ENCODE measurements at places on chromosomes 6 and 20.

GRCh38 chr6:5103250-5103649 is 18.1 kb downstream of the PPP1R3G start:
- DNase-seq: no peak

- DNase-seq: no peak
These were observed 171.3 kb upstream of the NT5E start for GRCh38 chr6:85278466-85279035.

- DNase-seq: no peak
These were observed 1.0 kb downstream of the SALL4 start for GRCh38 chr20:51801122-51801822.

GRCh38 chr20:35491823-35492222 is 36.4 kb downstream of the CEP250 start:
- no peak for DNase-seq

GRCh38 chr6:110358553-110359160 is 508 bp upstream of the METTL24 start:
- DNase-seq: no peak

GRCh38 chr6:88588938-88589337 is 374.5 kb downstream of the RNGTT start:
- no peak for DNase-seq

- no peak for DNase-seq
These were observed 114.3 kb upstream of the SLC2A12 start for GRCh38 chr6:134166511-134167261.

- DNase-seq: no peak
These were observed 1.9 kb downstream of the SGK1 start for GRCh38 chr6:134315974-134316441.

DNA sequence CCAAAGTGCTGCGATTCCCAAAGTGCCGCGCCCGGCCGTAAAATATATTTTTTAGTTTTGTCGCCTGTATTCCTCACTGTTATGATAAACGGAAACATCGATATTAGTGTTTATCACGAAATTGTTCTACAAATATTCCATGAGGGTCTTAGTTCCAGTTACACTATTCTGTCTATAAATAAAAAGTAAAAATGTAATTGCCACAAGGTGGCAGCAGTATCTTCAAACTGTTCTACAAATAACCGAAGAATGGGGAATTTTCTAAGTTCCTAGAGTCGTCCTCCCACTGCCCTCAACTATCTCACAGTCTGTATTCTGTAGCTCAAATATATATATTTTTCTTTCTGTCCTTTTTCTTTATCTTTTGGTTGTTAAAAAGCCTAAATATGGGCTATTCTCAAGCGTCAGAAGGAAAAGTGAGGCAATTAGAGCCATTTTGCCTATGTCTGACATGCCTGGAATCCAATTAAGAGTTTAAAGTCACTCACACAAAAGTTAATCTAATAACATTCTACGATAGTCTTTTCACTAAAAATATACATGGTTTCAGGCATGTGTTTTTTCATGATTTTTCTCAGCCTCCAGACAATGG is 14.2 kb upstream of the FAM162B start:
- DNase-seq: no peak

DNA sequence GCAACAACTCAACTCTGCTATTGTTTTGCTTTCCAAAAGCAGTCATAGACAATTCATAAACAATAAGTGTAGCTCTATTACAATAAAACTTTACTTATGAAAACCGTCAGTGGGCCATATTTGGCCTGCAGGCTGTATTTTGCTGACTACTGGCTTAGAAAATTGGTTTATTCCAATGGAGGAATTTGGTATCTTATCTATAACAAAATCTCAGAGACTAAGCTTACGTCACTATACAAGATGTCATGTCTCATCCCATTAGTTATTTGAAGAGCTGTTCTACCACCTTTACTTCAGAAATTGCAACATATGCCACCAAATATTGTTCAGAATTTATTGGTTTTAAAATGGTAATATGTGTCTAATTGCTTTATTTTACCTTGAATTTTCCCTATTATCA is 436.9 kb downstream of the HTR1B start:
- DNase-seq: no peak

GRCh38 chr20:60410618-60411264 is 452.5 kb downstream of the CDH26 start:
- DNase-seq: no peak

DNA sequence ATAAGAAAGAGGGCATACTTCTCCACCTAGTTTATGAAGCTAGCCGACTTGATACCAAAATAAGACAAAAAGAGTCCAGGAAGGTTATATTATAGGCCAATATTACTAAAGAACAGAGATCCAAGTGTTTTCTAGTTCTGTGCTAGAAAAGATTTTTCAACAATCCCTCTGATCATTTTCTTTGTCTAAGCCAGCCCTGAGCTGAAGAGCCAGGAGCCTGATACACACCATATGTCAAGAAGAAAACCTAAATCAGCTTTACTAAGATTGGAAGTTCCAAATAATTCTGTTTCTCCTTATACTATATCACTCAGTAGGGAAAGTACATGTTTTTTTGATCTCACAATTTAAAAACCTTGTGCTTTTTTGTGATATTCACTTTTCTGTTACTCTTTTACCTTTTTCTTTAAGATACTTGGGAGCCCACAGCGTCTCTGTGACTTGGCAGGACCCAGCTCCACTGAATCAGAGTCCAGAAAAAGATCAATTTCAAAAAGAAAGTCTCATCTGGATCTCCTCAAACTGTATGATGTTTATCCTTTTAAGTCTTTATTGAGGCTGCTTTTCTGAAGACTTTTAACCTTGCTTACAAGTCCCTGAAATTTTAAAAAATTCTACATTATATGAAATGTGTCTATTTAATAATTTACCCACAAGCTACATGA is 43.0 kb upstream of the PBOV1 start:
- no peak for DNase-seq

GRCh38 chr20:45341939-45342854 is 6.0 kb downstream of the SDC4 start:
- DNase-seq: no peak

DNA sequence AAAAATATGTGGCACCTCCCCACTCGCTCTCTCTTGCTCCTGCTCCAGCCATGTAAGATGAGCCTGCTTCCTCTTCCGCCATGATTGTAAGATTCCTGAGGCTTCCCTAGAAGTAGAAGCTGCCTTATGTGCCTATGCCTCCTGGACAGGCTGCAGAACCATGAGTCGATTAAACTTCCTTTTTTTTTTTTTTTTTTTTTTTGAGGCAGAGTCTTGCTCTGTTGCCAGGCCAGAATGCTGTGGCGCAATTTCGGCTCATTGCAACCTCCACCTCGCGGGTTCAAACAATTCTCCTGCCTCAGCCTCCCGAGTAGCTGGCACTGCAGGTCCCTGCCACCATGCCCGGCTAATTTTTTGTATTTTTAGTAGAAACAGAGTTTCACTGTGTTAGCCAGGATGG is 112.5 kb downstream of the FAM217A start:
- no peak for DNase-seq

DNA sequence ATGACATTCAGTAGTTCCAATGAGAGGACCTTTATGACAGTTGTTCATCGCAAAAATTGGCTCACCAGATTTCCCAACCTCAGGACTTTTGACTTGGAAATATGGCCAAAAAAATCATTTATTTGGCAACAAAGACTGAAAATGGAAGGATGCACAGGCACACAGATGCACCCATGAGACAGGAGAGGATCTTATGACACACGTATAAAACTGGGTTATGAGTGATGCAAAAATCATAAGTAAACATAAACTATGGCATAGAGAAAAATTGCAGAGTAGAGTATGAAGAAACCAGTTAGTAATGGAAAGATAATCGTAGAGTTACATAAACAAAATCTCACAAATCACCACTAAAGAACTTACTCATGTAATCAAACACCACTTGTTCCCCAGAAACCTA is 546.9 kb downstream of the ADGRB3 start:
- DNase-seq: no peak

GRCh38 chr6:89927791-89928550 is 33.7 kb downstream of the GJA10 start:
- no peak for DNase-seq

DNA sequence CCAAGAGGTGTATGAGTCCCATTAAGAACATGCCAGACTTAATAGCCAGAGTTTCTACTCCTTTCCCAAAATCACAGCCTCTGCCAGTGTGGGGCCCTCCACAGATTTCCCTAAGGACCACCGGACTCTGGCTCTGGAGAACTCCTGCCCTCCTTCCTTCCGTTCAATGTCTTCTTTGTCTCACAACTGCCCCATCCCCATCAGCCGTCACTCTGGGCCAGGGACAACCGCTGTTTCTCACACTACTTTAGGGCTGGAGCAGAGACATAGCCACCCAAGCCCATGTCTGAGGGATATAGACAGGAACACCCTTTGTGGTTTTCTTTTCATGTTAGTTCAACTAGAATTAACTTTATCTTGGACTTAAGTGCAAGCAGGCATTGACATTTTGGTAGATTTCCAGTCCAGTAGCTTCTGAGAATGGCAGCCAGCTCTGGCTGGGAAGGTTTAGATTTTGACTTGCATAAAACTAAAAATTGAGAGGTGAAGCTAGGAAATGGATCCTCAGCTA is 6.7 kb upstream of the ACSS1 start:
- no peak for DNase-seq

GRCh38 chr6:105616521-105616920 is 213.6 kb upstream of the PREP start:
- no peak for DNase-seq

- no peak for DNase-seq
These were observed 210.1 kb downstream of the ARHGAP18 start for GRCh38 chr6:129499843-129500219.

GRCh38 chr6:90412538-90413369 is 116.1 kb upstream of the BACH2 start:
- DNase-seq: no peak

GRCh38 chr6:55023230-55023629 is 151.1 kb upstream of the HCRTR2 start:
- no peak for DNase-seq

DNA sequence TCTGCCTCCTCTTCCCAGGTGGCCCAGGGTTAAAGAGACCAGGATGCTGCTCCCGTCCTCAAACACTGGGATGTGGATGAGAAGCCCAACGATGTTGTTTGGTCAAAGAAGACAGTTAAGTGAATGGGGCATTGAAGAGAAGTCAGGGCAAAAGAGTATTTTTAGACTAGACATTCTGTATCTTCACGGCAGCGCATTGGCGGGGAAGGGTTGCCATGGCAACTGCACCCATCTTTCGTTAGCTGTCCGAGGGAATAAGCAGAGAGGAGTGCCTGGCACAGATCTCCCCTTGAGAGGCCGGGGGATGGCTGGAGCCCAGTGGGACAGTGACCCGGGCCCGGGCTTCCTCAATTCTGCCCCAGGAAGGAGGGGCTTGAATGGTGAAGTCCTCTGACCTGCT is 56.4 kb upstream of the GPR31 start:
- no peak for DNase-seq

- DNase-seq: peak; percentile 27
These were observed 23.1 kb upstream of the MROH8 start for GRCh38 chr20:37202267-37202943.

- no peak for DNase-seq
These were observed 171.3 kb upstream of the HDAC2 start for GRCh38 chr6:114142258-114142657.

GRCh38 chr6:70849348-70850069 is 107.4 kb downstream of the B3GAT2 start:
- DNase-seq: no peak

- no peak for DNase-seq
These were observed 438.4 kb upstream of the ADGRB3 start for GRCh38 chr6:68196645-68197044.

- no peak for DNase-seq
These were observed 2.7 kb downstream of the GFRA4 start for GRCh38 chr20:3660262-3661059.

DNA sequence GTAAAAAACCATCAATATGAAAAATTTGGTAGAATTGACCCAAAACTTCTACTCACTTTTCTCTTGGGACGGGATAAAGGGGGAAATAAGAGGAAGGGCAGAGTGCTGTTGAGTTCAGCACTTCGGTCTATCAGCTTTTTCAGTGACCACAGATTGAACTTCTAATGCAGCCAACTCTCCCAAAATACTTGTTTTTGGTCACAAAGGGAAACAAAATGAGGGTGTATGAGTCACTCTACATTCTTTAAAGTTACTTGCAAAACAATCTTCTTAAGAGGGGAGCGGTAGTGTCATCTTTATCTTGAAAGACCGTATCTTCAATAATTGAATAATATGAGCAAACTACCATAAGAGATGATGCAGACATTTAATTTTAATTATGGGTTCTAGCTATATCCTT is 661.3 kb downstream of the CD109 start:
- DNase-seq: no peak

GRCh38 chr6:101380897-101381630 is 12.4 kb upstream of the GRIK2 start:
- DNase-seq: no peak

DNA sequence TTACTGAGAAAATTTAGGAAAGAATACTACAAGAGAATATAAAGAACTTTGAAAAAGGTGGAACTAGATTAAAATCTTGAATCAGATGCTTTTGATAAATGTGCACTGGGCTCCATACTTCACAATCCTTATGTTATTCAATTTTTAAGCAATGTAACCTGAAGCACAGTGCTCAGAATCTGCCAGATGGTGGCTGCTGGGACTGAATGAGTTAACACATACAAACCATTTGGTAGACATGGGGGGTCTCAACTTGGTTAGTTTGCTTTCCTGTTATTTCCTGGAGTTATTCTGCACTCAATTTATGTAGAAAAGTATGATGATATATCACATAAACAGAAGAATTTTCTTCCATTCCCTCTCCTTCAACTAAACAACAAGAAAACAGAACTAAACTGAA is 326.5 kb downstream of the RNGTT start:
- DNase-seq: no peak

DNA sequence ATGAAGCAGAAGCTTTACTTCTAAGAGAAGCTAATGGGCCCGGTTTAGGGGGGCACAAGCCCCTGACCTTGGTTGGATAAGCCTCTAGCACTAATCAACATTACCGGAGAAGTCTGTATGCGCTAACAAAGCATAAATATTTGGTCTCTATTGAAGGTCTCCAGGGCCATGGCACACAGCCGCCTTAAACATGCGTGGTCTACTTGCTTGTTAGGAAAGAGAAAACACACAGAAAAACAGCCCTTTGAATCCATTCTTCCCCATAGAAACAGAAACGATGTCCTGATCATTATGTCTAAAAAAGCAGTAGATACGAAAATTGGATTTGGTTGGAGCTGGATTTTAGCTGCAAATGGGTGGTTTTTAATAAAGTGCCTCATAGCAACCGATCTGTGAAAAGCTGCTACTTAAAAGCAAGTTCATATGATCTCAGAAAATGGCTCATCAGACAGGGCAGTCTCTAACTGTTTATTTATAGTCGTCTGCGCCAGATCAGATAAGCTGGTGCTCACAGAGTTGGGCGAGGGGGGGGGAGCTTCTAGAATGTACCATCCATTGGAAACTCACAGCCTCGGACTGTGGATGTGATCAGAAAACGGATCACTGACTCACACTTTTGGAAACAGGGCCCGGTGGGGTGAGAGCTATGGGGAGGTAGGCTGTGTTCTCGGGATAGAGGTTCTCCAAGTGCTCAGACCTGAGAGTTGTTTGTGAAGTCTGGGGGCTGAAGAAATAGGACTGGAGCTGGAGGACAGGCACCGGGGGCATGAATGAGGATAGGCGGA is 35.3 kb upstream of the APCDD1L start:
- DNase-seq: no peak

Measured in activated naive CD4-positive, alpha-beta T cell treated with Interleukin-2 at 50 U/mL for 16 hours (primary cell).